ENCODE measurements at places on chromosomes 7 and 10.

GRCh38 chr10:110918643-110919348 is at the start of gene BBIP1:
Gene BBIP1 (minus strand): TSS chr10:110919180. CDS start chr10:110918157, 1,023 bp downstream.
- H3K4me3 ChIP-seq, result peak within 1 kb of the TSS; percentile 79
- no peaks in the 10 kb centered on the region for H3K27me3 ChIP-seq
- no peak for DNase-seq
- peaks cover 21% of the 10 kb centered on the region for H3K4me1 ChIP-seq
- peak within 1 kb of the TSS; percentile 100 for H3K27ac ChIP-seq

DNA sequence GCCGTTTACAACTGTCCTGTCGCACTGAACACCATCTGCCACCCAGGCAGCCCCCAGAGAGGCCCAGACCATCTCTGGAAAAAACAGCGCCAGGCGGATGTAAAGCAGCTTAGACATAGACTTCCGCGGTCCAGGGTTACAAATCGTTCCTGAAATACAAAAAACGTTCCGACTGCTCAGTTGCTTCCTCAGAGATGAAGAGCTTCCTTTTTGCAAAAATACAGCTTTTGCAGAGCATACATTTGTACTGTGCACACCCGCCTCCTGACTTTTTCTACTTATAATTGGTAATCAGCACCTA is 11.4 kb downstream of the DAGLB start:
- H3K36me3 ChIP-seq, result peaks cover 21% of the 10 kb centered on the region
- H3K27ac ChIP-seq, result peak overlapping the region; percentile 19
- peaks cover 31% of the 10 kb centered on the region for H3K4me1 ChIP-seq
- no peaks in the 10 kb centered on the region for H3K27me3 ChIP-seq
- no peak overlapping the region for H3K4me3 ChIP-seq

DNA sequence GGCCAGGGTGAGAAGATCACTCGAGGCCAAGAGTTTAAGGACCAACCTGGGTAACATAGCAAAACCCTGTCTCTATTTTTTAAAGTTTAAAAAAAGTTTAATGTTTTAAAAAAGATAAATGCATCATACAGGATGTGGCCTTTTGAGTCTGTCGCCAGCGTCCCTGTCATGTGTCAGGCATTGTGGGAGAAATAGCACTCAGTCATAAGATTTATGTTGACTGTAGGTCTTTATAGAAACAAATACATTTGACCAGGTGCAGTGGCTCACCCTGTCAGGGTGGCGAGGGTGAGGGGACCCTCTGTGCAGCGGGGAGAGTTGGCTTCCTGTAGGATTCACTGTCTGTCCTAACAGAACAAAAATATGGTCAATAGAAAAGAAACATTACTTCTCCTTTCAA is 63.5 kb upstream of the SH2B2 start:
- no peak overlapping the region for H3K4me3 ChIP-seq
- DNase-seq, result no peak
- H3K27ac ChIP-seq, result no peak overlapping the region

DNA sequence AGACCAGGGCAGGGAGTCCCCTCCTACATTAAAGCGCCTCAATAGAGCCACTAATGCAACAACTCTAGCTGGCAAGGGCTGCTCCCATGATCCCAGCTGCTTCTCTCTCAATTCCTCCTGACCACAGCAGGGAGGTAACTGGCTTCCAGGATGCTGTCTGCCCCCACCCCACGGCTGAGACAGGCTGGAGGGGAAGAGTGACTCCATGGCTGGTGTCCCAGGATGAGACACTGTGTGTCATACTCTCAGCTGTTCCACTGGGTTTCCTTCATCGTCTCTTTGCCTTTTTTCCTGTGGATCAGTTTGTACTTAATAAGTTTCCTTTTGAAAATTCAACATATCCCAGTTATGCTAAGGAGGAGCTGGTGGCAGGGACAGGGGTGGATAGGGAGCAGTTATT is 27.7 kb upstream of the MYH16 start:
- no peak for DNase-seq
- no peaks in the 10 kb centered on the region for H3K27me3 ChIP-seq
- H3K4me3 ChIP-seq, result no peak overlapping the region
- no peaks in the 10 kb centered on the region for H3K4me1 ChIP-seq

DNA sequence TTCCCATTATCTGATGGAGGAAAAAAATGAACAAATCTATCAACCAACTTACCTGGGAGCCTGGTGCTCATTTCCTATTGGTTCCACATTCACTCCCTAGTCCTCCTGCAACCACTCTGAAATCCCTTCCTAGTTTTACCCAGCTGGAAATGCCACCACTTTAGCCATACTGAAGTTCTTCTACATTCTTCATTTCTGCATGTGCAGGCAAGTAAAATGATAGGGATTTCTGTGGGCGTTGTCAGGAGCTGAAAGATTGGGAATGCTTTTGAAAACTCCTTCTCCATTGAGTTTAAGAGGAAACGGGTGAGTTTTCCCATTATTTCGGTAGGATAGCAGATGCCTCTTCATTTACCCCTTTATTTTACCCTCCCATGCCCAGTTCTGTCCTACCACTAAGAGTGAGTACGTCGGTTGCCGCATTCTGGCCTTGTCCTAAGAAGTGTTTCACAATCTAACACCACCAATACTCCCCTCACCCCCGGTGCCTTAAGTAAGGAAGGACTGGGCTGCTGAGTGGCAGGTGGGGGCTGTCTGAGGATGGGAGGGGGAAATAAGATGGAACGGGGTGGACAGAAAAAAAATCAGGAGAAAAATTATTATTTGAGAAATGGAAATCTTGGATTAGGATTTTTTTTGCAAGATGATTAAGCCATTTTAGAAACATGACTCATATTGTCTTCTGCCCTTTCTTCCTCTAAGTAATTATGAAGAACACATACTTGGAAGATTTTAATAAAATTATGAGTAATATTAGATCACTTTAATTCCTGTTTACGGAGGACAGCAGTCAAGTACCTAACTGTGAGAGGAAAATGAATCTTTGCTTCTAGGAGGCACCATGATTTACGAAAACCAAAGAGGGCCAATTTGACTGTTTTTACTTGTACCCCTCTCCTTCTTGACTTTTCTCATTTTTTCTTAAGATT is 13.2 kb upstream of the TAS2R60 start:
- H3K36me3 ChIP-seq, result no peaks in the 10 kb centered on the region
- no peak for DNase-seq

- no peaks in the 10 kb centered on the region for H3K4me1 ChIP-seq
- H3K27ac ChIP-seq, result no peak overlapping the region
- peak overlapping the region; percentile 56 for H3K4me3 ChIP-seq
- no peaks in the 10 kb centered on the region for H3K27me3 ChIP-seq
- H3K36me3 ChIP-seq, result no peaks in the 10 kb centered on the region
These were observed 430 bp downstream of the PON3 start for GRCh38 chr7:95395755-95396135.

GRCh38 chr10:18767981-18768380 is 108.8 kb downstream of the ARL5B start:
- H3K4me3 ChIP-seq, result no peak overlapping the region
- H3K4me1 ChIP-seq, result no peaks in the 10 kb centered on the region
- no peak overlapping the region for H3K27ac ChIP-seq
- H3K36me3 ChIP-seq, result no peaks in the 10 kb centered on the region

GRCh38 chr7:105636982-105637381 is 55.7 kb upstream of the EFCAB10 start:
- no peak overlapping the region for H3K4me3 ChIP-seq
- no peak for DNase-seq
- H3K36me3 ChIP-seq, result peaks cover 46% of the 10 kb centered on the region

- no peak overlapping the region for H3K27ac ChIP-seq
- peak; percentile 62 for DNase-seq
- peaks cover 20% of the 10 kb centered on the region for H3K4me1 ChIP-seq
- no peak overlapping the region for H3K4me3 ChIP-seq
- H3K27me3 ChIP-seq, result no peaks in the 10 kb centered on the region
These were observed 27.1 kb downstream of the PRF1 start for GRCh38 chr10:70575486-70575873.

- no peak overlapping the region for H3K4me3 ChIP-seq
These were observed 17.2 kb downstream of the NODAL start for GRCh38 chr10:70424320-70424719.

GRCh38 chr10:9508606-9509005 is 1454.1 kb downstream of the GATA3 start:
- H3K4me3 ChIP-seq, result no peak overlapping the region
- DNase-seq, result no peak
- H3K36me3 ChIP-seq, result no peaks in the 10 kb centered on the region
- no peaks in the 10 kb centered on the region for H3K4me1 ChIP-seq
- H3K27me3 ChIP-seq, result no peaks in the 10 kb centered on the region

DNA sequence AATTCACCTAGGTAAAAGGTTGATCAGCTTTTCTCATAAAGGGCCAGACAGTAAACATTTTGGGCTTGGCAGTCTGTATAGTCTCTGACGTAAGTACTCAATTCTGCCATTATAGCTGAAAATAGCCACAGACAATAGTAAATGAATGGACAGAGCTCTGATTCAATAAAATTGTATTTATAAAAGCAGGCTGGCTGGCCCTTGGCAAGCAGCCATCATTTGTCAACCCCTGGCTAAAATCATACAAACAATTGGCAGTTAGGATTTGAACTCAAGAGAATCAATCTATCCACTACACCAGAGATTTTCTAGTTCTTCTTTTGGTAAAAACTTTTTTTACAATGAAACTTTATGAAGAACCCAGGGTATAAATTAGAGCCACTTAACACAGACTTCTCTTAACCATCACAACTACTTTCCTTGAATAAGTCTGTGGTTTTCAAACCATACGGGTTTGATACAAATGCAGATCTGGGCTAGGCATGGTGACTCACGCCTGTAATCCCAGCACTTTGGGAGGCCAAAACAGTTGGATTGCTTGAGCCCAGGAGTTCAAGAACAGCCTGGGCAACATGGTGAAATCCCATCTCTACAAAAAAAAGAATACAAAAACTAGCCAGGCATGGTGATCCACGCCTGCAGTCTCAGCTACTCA is 124.5 kb downstream of the SLC16A9 start:
- H3K4me1 ChIP-seq, result no peaks in the 10 kb centered on the region
- no peak for DNase-seq
- H3K27me3 ChIP-seq, result no peaks in the 10 kb centered on the region
- H3K27ac ChIP-seq, result no peak overlapping the region
- no peaks in the 10 kb centered on the region for H3K36me3 ChIP-seq

DNA sequence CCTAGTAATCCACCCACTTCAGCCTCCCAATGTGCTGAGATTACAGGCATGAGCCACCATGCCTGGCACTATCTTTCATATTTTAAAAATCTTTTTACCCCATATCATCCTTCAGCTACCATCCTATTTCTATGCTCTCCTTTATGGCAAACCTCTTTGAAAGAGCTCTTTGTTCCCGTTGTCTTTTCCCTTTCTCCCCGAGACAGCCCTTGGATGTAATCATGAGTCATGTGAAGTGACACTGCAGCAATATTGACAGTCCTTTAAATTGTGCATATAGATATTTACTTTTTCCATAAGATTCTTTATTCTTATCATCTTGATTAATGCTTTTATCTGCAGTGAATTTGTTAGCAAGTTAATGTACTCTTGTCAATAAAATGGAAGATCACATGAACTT is 286.6 kb downstream of the ANKRD7 start:
- no peaks in the 10 kb centered on the region for H3K4me1 ChIP-seq
- DNase-seq, result no peak
- H3K27me3 ChIP-seq, result no peaks in the 10 kb centered on the region
- no peaks in the 10 kb centered on the region for H3K36me3 ChIP-seq
- H3K4me3 ChIP-seq, result no peak overlapping the region

DNA sequence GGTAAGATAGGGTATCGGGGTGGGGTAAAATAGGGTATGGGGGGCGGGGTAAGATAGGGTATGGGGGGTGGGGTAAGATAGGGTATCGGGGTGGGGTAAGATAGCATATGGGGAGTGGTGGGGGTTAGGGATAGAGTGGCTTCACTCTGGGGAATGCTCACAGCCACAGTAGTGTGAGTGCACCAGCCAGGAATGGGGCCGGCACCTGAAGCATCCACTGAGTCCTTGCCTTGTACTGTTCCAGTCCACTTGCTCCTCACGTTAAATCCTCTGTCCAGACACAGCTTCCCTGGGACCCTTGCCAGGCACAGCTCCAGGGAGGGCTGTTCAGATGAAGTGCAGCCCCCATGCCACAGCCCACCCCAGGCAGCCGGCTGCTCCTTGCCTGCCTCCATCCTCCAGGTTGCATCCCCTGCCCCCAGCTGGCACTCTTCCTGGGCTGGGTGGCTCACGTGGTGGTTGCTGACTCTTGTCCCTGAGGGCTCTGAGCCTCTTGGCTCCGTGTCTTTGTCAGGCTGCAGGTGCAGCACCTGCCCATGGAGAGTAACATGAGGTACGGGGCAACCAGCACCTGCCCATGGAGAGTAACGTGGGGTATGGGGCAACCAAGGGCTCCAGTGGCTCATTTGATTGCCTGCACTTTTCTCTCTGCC is 268.4 kb downstream of the TCERG1L start:
- DNase-seq, result no peak
- H3K4me3 ChIP-seq, result no peak overlapping the region
- no peaks in the 10 kb centered on the region for H3K4me1 ChIP-seq
- peaks cover 5% of the 10 kb centered on the region for H3K27me3 ChIP-seq
- no peak overlapping the region for H3K27ac ChIP-seq

GRCh38 chr7:74051629-74052410 is 23.8 kb downstream of the ELN start:
- H3K4me1 ChIP-seq, result peaks cover 3% of the 10 kb centered on the region
- no peaks in the 10 kb centered on the region for H3K27me3 ChIP-seq
- peaks cover 52% of the 10 kb centered on the region for H3K36me3 ChIP-seq
- no peak overlapping the region for H3K27ac ChIP-seq
- no peak overlapping the region for H3K4me3 ChIP-seq

- H3K36me3 ChIP-seq, result no peaks in the 10 kb centered on the region
- H3K4me3 ChIP-seq, result no peak overlapping the region
- no peak overlapping the region for H3K27ac ChIP-seq
These were observed 75.4 kb downstream of the ANK3 start for GRCh38 chr10:60314069-60314940.

- H3K27me3 ChIP-seq, result no peaks in the 10 kb centered on the region
- DNase-seq, result no peak
- H3K27ac ChIP-seq, result no peak overlapping the region
- no peaks in the 10 kb centered on the region for H3K36me3 ChIP-seq
- H3K4me3 ChIP-seq, result no peak overlapping the region
These were observed 75.8 kb downstream of the OR13A1 start for GRCh38 chr10:45239642-45240041.

DNA sequence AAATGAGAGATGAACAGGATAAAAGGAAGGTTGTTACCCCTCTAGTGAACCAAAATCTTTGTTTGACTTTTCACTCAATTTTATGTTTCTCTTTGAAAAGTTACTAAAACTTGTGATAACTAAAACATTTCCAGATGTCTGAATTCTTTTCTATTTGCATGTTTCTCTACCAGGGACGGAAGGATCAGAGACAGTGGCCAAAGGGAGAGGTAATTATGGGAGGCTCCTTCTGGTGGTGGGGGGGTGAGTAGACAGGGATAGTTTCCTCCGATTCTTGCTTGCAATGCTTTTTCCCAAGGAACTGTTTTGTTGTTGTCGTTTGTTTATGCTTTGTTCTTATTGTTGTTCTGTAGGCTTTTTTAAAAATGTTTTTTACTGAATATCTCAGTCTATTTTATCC is 374.8 kb downstream of the INHBA start:
- H3K4me1 ChIP-seq, result no peaks in the 10 kb centered on the region
- no peak overlapping the region for H3K27ac ChIP-seq
- DNase-seq, result no peak
- no peaks in the 10 kb centered on the region for H3K36me3 ChIP-seq
- no peaks in the 10 kb centered on the region for H3K27me3 ChIP-seq

- H3K27me3 ChIP-seq, result no peaks in the 10 kb centered on the region
- H3K27ac ChIP-seq, result no peak overlapping the region
- no peaks in the 10 kb centered on the region for H3K4me1 ChIP-seq
- DNase-seq, result no peak
These were observed 63.1 kb upstream of the CACNA2D1 start for GRCh38 chr7:82506702-82507101.
